ENCODE measurements at places on chromosomes 1 and 21. TPM values are rescaled to one million over a fixed set of nuclear protein-coding genes. Genes with fewer than 3 reads are reported as not detected.

Gene ORC1
- 8.3 TPM for polyA plus RNA-seq

Gene RORC
- 3.1 TPM for polyA plus RNA-seq

Gene DCST1
- polyA plus RNA-seq, result not detected

- DNase-seq, result peak; percentile 57
Observed at GRCh38 chr1:235073968-235074522, 54.6 kb downstream of the TOMM20 start.

Gene KDM5B
- 61.5 TPM for polyA plus RNA-seq

DNA sequence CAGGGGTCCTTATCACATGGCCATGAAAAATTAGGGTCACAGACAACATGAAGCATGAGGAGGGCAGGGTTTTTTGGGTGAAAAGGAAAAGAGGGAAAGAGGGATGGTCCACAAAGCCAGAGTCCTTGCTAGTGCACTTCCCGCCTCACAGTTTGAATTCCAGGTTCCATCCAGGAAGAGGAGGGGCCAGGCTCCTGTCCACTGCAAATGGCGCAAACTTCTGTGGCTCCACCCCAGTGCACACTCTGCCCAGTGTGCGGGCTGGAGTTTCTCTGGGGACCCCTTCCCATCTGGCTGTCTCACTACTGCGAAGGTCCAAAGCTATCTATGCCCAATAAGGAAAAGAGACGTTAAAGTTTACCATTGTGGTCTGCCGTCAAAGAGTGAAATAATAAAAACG is 17.8 kb downstream of the AIM2 start:
- DNase-seq, result no peak

GRCh38 chr1:56816264-56816663 is 2.9 kb downstream of the FYB2 start:
- DNase-seq, result no peak

All from brain (organoid and tissue), 16 donors.